ENCODE measurements at places on chromosomes 2 and 18.
A peak's percentile ranks its signal among the peaks of the same experiment; 100 is the strongest.

GRCh38 chr2:193476171-193476800 lies 1281.6 kb upstream of the TMEFF2 start:
- no peak for DNase-seq

DNA sequence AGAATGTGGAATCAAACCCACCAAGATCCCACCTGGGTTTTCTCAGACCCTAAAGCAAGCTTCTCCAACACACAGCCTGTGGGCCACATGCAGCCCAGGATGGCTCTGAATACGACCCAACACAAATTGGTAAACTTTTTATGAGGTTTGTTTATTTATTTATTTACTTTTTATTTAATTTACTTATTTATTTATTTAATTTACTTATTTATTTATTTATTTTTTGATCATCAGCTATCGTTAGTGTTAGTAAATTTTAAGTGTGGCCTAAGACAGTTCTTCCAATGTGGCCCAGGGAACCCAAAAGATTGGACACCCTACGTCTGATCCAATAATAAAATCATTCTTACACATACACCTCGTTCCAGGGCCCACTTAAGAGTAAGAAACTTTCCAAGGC lies 1451.1 kb downstream of the LRP1B start:
- DNase-seq, result no peak

- no peak for DNase-seq
Measured at GRCh38 chr2:240401781-240402551, 33.5 kb upstream of the GPC1 start.

DNA sequence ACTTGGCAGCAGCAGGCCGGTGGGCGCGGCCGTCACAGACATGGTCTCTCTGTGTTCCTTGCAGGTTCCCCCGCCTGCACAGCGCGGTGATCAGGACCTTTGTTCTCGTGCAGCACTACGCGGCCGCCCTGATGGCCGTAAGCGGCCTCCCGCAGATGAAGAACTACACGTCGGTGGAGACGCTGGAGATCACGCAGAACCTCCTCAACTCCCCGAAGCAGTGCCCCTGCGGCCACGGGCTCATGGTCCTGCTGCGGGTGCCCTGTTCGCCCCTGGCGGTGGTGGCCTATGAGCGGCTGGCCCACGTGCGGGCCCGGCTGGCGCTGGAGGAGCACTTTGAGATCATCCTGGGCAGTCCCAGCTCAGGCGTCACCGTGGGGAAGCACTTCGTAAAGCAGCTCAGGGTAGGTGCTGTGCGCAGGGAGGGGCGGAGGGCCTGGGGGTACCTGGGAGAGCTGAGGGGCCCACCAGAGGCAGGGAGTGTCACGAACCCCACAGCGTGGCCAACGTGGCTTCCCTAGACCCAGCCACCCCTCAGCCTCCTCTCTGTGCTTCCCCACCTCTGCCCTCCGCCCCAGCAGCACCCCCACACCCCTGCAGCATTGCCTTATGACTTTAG lies 59.3 kb downstream of the NTSR2 start:
- DNase-seq, result no peak

DNA sequence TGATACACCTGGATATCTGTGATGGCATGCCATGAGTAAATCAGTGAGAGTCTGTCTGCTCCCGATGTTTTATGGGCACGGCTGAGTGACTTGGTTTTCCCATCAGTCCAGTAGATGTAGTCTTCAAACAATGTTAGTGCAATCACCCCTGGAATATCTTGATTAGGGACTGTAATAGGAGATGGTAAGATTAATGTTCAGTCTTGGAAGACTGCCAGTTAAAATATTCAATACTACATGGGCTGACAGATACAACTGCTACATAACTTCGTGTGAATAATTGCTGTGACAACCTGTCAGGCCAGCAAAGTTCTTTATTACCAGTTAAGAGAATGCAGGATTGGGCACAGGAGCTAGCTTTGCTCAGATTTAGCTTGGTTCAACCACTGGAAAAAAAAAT lies 1673.3 kb downstream of the LRP1B start:
- DNase-seq, result no peak

GRCh38 chr2:64336171-64336570 lies 117.8 kb upstream of the LGALSL start:
- DNase-seq, result no peak

GRCh38 chr2:189111063-189111715 lies 68.4 kb downstream of the COL5A2 start:
- no peak for DNase-seq

GRCh38 chr2:143190431-143190830 lies 61.2 kb downstream of the ARHGAP15 start:
- DNase-seq, result no peak

- no peak for DNase-seq
Measured at GRCh38 chr18:44851856-44852621, 171.4 kb downstream of the SETBP1 start.

DNA sequence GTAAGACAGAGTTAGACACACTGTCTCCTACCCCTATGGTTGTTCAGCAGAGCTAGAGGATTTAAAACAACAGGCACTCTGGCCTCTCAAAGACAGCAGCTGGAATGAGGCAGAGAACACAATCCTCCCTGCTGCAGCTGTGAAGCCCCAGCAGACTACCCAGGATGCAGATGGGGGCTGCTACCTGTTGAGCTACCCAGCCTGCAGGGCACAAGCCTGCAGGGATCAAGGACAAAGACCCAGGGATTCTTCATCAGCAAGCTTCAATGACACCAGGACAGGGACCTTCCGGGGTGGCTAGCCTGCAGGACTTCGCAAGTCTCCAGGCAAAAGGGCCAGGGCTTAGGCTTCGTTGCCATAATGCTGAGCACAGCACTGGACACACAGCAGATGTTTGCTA lies 27.2 kb downstream of the GALNT14 start:
- DNase-seq, result no peak

DNA sequence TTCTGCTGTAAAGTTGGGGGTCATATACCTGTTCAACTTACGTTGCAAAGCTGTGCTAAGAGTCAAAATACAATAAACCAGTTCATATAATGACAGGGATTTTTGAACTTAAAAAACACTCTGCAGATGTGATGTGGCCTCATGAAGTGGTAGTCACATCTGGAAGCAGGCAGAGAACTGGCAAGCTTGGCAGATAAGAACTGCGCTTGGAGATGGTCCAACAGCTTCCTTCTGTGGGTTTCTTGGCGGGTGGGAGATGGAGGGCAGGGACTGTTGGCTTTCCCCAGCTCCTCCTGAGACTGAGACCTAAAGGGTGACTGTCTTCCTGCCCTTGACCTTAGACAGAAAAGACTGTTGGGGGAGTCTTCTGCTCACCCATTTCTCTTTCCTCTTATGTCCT lies 140.4 kb downstream of the CTIF start:
- DNase-seq, result no peak

DNA sequence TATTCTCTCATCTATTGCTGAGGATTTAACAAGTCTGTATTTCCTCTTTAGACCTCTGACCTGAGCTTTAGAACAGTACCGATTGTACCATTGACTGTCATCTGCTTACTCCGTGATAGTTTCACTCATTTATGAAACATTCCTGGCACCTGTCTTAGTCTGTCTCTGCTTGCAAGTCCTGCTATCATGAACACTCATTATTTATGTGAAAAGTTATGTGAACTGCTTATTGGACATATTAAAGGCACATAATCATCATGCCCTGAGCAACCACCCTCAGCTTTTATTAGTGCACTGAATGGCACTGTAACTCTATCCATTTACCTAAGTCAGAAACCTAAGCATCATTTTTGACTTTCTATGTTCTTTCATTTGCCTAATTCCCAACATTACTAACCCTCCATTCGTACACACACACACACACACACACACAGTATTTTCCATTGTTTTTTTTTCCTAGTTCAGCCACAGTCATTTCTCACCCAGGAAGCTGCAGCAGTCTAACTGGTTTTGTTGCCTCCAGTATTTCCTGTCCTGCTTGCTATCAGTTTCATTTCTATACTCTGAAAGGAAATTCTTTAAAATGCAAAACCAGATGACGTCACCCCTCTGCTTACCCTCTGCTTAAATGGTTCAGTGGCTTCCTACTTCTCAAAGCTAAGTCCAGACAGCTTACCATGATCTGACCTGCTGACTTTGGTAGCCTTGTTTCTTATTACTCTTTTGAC lies 146.1 kb downstream of the HAUS1 start:
- DNase-seq, result no peak

DNA sequence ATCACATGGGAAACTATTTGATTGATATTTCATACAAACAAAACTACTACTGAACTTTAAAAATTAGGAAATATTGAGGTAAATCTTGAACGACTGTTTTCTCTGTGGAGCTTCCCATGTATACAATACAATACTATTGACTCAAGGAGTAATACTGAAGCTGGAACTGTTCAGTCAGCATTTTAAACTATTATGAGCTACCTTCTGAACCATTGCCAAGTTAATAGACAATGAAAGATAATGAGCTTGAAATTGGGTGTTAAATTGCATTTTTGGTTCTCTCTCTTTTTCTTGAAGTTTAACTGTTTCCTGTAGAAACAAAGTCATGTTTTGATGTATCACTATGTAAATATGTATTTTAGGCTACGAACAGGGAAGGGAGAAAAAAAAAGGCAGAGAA lies 569.2 kb downstream of the ZEB2 start:
- DNase-seq, result no peak

GRCh38 chr18:61832858-61833257 lies 59.9 kb downstream of the RNF152 start:
- no peak for DNase-seq

DNA sequence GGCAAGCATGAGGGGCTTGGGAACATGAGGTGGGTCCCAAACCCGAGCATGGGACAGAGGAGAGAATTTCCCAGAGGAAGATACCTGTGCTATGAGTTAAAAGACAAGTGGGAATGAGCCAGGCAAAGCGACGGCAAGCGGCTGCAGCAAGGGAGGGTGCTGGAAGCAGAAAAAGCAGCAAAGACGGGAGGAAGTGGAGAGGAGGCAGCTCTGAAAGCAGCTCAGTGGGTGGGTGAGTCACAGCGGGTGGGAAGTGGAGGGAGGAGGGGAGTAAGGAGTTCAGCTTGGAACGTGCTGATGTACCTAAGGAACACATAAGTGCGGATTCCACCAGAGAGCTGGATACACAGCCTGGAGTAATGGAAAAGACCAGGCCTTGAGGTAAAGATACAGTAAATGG lies 41.4 kb downstream of the THUMPD2 start:
- DNase-seq, result no peak

DNA sequence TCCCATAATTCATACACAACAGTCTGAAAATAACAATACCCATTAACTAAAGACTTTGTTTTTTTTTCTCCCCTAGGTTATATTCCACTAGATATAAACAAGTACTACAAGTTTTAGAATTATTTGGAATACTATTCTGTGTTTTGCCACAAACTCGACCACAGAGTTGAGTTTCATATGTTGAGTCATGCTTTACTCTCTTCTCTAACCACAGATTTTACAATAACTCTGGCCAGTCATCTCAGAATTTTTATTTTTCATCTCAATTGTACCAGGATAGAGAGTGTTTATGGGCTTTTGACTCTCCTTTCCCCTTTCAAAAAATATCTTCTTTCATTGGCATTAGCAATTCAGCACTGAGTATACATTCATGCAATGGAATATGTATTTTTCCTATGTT lies 348.7 kb upstream of the GALNT5 start:
- no peak for DNase-seq

DNA sequence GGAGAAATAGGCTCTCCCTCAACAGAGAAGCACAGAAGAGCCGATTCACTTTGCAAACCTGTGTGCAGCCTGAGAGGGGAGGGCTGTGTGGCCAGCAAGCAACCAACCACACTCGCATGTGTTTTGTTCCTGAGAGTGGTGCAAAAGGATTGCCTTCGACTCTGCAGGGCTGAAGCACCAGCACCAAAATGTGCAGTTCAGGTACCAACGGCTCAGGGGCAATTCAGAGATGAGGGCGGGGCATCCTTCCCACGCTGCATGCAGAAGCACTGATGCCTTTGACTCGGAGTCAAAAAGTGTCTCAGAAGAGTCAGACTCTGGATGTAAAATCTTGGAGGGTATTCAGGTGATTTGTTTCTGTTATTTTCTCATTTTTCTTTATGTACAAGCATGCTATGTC lies 55.5 kb downstream of the DCDC2C start:
- DNase-seq, result no peak

DNA sequence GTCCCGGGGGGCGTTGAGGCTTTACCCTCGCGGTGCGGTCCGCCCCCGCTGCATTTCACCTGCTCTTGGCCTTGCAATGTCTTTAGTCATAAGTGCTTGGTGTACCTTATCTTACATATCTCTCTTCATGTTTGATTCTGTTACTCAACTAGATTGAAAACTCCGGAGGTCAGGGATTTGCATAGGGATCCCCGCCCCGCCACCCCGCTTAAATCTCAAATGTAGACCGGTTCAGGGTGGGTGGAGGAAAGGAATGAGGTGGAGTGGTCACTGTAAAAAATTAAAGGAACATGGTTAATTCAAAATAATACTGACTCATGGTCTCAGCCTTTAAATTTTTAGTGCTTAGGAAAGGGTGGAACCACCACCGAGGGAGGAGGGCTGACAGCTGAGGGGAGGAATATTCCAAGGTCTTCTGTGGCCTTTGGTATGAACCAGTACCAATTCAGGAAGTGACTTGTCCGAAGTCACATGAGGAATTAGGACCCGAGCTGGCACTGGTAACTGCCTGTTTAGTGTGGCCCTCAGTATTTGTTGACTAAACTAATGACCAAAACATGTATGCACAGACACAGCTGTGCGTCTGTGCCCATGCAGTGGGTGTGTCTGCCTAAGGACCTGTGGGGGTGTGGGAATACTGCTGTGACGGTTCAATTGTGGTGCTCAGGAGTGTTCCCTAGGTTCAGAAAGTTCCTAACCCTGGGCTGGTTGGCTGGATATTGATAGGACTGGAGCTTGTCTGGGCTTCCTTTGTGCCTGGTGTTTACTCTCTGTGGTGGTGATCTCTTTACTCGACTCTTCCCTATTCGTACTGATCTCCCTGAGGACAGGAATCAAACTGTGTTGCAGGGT lies 1.0 kb downstream of the PLEKHB2 start:
- peak; percentile 40 for DNase-seq

DNA sequence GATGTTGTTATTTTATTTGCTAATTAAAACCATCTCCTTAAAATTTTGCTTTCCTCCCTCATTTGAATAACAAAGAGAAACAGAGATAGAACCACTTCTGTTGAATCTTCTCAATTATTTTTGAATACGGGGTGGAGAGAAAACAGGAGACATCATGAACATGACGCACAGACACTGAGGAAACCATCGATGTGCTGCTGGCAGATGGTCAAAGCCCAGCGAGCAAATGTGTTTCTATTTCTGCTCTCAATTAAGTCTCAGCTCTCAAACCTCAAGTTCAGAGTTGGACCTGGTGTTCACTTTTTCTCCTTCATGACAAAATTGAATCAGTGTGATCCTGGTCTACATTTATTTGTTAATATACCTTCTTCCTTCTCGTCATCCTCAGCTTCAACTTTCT lies 36.1 kb upstream of the TWIST2 start:
- DNase-seq, result no peak

DNA sequence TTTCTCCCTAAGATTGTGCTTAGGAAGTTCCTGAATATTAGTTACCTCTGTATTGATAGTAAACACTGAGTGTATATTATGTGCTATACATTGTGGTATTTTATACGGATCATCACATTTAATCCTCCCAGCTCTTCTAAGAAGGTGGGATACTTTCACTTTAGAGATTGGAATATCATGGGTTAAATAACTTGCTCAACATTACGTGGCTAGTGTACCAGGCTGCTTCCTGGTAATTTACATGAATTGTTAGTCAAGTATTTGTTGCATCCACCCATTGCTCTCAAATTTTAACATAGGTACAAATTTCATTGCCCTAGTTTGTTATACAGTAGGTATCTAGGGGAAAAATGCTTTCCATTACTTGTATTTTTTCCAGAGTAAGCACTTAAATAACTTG lies 21.4 kb downstream of the FAM98A start:
- no peak for DNase-seq
